ENCODE measurements at places on chromosomes 7 and 10.
A peak's percentile ranks its signal among the peaks of the same experiment; 100 is the strongest.

- peak; percentile 84 for DNase-seq
These were observed 27.6 kb downstream of the AMZ1 start for GRCh38 chr7:2715341-2716231.

- DNase-seq: no peak
These were observed 1.7 kb upstream of the DPYSL4 start for GRCh38 chr10:132184816-132185593.

DNA sequence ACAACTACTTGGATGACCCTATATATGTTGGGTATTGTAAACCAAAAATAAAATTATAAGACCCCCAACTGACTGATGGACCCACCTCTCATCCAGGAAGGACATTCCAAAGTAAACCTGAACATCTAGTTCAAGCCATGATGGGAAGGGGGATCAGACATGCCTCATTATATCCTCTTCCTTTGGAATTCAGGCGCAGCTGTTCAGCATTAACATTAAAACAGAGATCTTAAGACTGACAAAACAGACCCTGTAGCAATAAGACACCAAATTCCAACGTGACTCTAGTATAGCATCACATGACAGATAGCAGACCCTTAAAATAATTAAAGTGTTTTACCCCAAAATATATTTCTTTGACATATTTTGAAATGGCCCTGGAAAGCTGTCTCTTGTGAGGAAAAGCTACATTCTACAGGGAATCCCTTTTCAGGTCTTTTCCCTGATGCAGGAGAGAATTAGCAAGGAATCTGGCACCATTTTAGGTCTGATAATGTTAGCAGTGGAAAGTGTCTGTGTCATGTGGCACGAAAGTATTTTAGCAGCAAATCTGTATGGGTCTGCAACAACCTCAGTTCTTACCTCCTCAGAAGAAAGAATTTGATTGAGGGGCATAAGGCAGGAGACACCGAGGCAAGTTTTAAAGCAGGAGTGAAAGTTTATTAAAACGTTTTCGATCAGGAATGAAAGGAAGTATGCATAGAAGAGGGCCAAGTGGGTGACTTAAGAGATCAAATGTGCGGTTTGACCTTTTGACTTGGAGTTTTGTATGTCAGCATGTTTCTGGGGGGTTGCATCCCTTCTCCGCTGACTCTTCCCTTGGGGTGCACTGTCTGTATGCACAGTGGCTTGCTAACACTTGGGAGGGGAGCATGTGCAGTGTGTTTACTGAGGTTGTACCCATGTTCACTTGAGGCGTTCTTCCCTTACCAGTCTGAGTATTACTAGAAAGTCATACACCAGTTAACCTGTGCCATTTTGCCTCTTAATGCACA lies 236.6 kb upstream of the PPP1R3A start:
- DNase-seq: no peak

DNA sequence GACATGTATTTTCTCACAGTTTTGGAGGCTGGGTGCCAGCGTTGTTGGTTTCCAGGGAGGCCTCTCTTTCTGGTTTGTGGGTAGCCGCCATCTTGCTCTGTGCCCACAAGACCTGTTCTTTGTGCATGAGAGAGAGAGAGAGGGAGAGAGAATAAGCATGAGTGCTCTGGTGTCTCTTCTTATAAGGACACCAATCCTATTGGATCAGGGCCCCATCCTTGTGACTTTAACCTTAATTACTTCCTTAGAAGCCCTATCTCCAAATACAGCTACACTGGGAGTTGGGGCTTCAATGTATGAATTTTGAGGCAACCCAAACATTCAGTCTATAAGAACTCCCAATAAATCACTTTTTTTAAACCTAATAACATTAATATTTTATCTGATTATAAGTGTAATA lies 114.6 kb downstream of the PARP12 start:
- DNase-seq: no peak

DNA sequence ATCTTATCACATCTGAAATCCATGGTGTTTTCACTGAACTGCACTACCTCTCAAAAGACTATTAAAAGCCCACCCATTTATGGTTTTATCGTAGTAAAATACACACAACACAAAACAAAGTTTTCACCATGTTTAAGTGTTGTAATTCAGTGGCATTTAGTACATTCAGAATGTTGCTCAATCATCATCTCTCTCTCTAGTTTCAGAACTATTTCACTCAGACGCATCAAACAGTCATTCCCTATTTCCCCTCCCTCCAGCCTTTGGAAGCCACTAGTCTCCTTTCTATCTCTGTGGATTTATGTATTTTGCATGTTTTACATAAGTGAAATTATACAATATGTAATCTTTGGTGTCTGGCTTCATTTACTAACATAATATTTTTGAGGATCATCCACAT lies 332.6 kb downstream of the TNS3 start:
- DNase-seq: no peak

DNA sequence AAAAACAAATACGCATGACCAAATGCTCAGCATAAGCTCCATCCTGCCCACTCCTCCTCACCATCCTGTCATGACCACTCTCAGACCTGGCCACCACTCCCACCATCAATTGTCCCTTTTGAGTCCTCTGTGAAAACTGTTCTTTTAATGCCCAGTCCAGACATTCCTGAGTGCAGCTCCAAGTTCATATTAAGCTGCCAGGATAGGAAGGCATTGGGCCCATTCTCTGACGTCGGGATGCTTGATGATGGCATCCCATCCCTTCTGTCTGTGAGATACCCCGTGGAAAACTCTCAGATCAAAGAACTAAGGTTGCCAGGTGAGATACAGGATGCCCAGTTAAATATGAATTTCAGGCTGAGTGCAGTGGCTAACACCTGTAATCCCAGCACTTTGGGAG lies 89.9 kb upstream of the KIF5B start:
- DNase-seq: no peak

DNA sequence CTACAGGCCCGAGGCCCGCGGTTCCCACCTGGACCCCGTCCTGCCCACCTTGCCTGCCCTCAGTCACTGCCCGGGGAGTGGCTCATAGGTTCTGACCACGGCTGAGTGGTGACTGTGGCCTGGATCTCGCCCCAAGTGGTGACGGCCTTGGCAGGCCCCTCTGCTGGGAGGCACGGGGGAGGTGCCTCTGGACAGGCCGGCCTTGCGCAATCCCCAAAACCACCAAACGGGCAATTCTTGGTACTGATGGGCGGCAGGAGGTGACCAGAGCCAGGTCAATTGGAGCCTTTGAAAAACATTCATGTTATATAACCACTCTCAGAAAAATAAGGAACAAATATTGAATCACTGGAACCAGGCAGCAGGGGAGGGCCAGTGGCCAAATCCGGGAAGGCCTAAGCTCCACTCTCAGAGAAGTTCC lies 83.4 kb downstream of the PRKAG2 start:
- DNase-seq: peak; percentile 80

GRCh38 chr7:42025635-42026375 lies 211.2 kb downstream of the GLI3 start:
- DNase-seq: no peak

- no peak for DNase-seq
These were observed 19.6 kb downstream of the MPP7 start for GRCh38 chr10:28283251-28283650.

GRCh38 chr10:97450828-97451227 lies 4.9 kb downstream of the ZDHHC16 start:
- no peak for DNase-seq

GRCh38 chr10:128875956-128876736 lies 590.9 kb upstream of the MGMT start:
- DNase-seq: no peak

DNA sequence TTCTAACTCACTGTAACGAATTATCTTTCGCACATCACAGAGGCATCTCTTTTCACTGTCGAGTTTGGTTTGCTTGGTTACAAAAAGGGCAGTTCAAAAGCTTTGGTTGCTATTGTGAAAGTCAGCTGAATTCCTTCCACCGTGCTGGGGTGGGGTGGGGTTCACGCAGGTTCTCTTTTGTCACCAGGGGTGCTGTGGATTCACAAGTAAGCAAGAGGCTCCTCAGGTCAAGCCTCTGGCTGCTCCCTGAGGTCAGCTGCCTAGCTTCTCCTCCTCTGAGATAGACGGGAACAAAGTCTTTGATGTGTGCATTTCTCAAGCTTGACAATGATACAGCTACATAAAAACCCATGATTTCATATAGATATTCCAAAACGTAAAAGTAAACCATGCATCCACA lies 47.7 kb downstream of the EGFR start:
- DNase-seq: no peak

DNA sequence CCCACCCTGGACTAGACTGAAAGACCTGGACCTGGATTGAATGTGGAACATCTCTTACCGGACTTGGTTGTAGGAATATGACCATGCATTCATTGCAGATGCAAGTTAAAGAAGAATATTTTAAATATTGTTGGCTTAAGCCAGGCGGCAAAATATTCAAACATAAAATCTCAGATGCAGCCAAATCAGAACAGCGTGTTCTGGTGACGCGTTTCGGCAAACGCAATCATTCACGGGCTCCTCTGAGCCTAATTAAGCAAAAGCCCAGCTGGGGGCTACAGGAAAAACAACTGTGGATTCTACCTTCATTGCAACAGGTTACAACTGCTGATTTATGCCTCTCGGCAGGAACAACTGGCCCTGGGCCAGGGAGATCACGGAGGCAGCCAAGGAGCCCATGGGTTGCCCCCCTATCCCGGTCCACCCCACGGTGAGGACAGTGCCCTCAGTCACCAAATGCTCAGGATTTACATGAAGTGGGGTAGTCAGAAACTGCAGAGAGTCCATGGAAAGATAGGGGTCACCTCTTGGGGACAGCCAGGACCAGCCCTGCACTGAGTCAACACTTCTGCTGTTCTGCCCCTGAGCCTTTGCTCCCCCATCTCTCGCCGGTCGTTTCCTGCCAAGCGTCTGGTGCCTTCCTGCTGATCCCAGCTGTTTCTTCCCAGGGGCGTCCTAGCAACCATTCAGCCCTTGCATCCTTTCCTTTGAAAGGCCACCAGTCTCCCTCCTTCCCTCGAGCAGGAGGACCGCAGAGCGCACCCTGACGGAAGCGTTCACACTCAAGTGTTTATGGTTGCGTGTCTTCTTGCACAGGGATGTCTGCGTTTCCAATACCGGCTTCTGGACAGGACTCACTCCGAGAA lies 64.4 kb upstream of the SFMBT2 start:
- DNase-seq: no peak

DNA sequence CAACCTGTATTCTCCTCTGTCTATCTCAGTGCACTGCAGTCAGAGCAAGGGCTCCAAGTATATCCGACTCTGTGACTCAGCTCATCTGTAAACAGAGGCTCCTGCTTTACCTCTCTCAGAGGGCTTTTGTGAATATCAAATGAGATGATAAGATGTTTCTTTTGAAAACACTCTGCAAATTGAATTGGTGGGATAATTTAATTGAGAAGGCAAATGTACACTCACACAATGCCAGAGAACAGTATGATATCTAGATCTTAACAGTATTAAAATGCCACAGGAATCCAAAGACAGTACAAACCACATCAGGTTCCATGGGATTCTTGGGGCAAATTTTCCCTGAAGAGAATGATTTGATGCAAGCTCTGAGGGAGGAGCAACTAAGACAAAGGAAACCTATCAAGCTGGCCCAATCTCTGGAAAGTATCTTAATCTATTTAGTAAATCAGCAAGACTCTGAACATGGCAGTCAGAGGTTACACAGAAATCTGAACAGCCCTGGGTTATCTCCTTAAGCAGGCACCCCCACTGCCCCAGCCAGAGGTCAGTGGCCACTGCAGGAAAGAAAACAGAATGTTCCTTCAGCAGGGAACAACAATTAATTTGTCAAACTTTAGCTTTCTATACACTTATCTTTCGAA lies 45.9 kb downstream of the DOCK4 start:
- no peak for DNase-seq

DNA sequence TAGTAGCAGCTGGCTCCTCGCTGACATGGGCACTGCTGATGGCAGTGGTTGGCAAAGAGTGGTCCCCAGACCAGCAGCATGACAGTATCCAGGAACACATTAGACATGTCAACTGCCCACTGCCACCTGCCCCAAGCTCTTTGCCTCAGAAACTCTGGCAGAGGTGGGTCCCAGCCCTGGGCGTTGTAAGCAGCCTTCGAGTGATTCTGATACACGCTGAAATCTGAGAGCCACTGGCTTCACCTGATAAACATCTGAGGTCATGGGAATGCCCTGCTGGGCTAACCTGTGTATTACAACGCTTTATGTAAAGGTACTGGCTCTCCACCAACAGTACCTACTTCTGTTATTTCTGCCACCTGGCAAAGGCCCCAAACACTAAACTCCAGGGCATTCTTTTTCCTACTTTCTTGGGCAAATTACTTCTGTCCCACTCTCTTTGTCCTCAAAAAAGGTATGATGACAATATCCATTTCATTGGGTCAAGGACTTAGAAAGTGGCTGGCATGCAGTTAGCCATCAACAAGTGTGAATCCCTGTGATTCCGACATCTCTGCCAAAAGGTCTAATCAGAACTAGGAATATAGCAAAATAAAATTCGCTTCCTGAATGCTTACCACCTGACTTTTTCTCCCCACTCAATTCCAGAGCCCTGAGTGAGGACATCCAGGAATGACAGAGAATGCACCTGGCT lies 9.2 kb downstream of the SGMS1 start:
- DNase-seq: no peak

GRCh38 chr7:140348161-140348849 lies 50.0 kb downstream of the SLC37A3 start:
- DNase-seq: no peak

GRCh38 chr10:14468023-14468441 lies 137.3 kb upstream of the FRMD4A start:
- no peak for DNase-seq

GRCh38 chr10:3926675-3927525 lies 141.9 kb upstream of the KLF6 start:
- no peak for DNase-seq

- DNase-seq: no peak
These were observed 587.7 kb downstream of the KCNMA1 start for GRCh38 chr10:77049896-77050295.

GRCh38 chr7:142746264-142746663 lies 3.0 kb upstream of the PRSS1 start:
- peak; percentile 58 for DNase-seq

DNA sequence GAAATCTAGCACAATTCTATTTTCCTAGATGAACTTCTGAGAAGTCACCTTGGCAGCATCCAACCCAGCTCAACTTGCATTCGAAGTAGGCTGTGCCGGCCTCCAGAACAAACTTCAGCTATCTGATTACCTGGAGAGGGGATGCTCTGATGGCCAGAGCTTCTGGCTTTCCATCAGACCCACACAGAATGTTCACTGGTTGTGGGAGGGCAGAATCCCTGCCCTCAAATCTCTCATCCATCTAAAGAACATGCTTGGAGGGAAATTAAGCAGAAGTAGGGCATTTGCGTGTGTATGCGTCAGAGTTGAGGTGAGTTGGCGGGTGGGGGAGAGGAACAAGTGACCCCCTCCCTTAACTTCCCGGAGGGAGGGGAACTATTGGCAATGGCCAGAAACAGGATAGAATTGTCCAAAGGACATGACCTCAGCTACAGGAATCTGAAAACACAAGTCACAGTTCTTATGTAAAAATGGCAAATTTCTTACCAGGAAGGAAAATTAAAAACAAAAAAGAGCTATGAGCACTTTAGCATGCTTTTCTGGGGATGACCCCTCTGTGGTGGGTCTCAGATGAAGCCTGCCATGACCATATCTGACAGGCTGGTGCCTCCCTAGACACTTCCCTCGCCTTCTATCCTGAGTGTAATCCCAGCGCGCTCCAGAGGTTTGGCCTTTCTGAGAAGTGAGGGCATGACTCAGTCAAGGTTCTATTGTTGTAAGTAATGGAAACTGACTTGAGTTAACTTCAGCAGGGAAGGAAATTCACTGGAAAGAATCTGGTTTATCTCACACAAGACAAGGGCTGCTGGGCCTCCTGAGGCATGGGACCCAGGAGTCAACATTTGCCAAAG lies 278.8 kb downstream of the RPS24 start:
- DNase-seq: no peak
